Right renal pelvis (tissue), 4 donors: ENCODE measurements at places on chromosomes 6 and 20. TPM values are rescaled to one million over a fixed set of nuclear protein-coding genes. Genes with fewer than 3 reads are reported as not detected.

DNA sequence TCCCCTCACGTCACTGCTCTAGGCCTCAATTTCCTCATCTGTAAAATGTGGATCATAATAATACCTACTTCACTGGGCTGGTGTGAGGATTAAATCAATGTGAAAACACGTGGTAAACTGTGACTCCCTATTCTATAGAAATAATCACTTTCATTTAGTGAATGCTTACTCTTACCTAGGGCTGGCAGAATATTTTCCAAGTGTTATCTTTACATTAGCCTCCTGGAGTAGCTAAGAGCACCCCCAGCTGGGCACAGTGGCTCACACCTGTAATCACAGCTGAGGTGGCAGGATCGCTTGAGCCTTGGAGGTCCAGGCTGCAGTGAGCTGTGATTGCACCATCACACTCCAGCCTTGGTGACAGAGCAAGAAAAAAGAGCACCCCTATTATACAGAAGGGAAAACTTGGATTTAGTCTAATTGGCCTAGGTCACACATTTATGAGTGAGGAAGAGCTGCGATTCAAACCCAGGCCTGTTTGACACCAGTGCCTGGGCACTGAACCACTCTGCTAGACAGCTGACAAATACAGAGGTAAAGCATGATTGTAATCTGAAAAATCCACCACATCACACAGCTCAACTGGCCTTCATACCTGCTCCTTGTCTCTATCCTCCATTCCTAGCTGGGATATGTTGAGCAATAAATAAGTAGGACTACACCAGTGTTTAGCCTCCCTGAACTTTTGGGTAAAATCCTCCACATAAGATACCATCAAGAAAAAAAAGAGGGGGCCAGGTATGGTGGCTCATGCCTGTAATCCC lies 1.4 kb upstream of the SNTA1 start:
- no peak for DNase-seq

Gene CENPW
- 20.1 TPM for polyA plus RNA-seq

- no peak for DNase-seq
These were observed 5.8 kb upstream of the GNRH2 start for GRCh38 chr20:3037654-3038053.

DNA sequence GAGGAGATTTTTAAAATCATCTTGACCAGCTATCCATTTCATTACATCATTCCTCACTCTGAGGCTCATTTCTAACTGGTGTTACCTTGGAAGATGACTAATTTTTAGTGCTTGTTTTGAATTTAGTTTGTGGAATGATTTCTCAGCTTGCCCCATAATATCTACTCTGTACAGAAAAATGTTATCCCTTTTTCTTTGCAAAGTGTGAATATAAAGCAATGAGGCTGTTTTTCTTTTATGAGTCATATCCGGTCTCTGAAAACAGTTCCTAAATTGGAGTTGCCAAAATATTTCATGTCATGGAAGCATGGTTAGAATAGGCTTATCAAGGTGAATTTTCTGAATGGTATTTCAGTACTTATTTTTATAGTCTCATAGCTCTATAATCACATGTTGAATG lies 43.8 kb downstream of the FUT9 start:
- DNase-seq = no peak

Gene NINL
- 35.5 TPM for polyA plus RNA-seq

DNA sequence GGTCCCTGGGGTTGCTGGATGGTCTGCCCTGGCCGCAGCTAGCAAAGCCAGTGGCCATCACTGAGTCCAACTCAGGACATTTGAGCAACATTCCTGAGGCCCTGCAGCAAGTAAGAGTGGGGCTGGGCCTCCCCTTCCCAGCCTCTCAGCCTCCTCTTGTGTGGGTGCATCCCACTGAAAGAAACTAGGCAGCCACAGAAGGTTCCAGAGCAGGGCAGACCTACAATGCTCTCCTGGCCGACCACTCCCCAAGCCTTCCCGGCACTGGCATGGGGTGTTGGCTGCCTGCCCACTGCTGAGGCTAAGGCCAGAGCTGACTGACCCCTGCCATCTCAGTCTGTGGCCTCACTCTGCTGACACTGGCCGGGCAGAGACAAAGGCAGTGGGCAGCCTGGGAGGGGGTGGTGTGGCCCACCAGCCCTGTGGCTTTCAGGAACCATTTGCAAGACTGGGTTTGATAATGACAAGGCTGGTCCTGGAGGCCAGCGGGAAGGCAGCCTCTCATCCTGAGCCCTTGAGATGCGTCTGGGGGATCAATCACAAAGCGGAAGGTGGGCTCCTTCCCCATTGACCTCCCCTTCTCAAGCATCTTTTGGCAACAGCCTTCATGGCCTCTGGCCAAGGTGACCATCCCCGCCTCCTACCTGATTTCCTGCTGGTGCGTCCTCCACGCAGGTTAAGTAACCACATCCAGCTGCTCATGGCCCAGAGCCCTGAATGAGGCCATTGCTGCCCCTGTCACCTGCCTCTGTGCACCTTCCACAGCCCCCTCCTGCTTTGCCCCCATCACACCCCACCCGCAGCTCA lies 9.6 kb downstream of the DLGAP4 start:
- no peak for DNase-seq

- no peak for DNase-seq
These were observed 48.1 kb downstream of the FOXA2 start for GRCh38 chr20:22536141-22536828.

Gene TFAP2B
- 15.4 TPM for polyA plus RNA-seq

- DNase-seq = no peak
These were observed 140.8 kb upstream of the AGPAT4 start for GRCh38 chr6:161414707-161415106.

DNA sequence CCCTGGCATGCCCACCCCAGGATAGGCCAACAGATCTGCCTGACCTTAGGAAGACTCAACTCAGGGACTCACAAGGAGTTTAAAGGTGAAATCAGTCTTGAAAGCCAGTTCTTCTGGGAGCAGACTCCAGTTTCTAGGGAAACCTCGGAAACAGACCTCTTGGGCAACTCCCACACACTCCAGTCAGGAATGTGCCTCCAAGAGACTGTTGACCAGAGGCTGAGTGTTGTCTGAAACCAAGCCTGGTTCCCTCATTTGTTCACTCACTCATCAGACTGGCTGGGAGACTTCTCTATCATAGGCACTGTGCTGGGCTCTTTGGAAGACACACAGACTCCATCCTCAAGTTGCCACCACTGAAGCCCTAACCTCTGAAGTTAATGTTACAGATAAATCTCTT lies 1.8 kb downstream of the TREM1 start:
- no peak for DNase-seq

- DNase-seq = no peak
These were observed 146.0 kb downstream of the PTCHD4 start for GRCh38 chr6:47964969-47965368.

GRCh38 chr6:41353333-41353732 lies 17.9 kb downstream of the NCR2 start:
- no peak for DNase-seq

Gene SLC17A3
- polyA plus RNA-seq = 0.60 TPM

Gene CDYL
- 30.4 TPM for polyA plus RNA-seq

Gene PI3
- polyA plus RNA-seq = not detected

Gene ZNF165
- polyA plus RNA-seq = 3.9 TPM
